ENCODE measurements at places on chromosomes 6 and 20.

DNA sequence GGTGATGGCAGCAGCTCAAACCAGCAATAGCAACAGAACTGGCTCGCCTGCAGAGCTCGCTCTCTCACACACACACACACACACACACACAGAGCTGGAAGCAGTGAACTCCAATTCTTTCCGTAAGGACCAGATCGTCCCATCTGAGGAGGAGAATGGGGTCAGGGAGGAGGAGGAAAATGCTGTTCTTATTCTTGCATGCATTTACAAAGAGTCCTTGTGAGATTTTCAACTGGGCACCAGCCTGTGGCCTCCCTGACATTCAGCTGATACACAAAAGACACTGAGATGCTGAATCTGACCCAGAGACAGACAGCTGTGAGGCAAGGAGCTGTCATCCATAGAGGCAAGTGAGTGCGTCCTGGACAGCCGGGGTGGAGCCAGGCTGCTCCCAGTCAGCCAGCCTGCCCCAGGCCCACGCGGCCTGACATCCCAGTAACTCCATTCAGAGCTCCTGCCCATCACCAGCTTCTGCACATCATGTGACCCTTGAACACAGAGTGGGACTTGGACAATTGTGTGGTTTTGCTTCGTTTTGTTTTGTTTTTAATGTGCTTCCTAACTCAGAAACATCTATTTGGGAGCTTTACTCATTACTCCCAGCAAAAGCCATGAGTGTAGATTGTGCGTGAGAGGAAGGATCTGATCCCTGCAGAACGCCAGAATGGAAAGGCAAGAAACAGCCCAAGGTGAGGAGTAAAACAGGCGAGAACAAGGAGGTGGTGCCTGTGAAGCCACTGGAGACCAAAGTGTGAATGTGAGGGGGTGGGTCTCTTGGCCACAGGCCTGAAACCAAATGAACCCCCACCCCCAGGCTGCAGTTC, 2.1 kb downstream of the SERPINB9 start:
- DNase-seq: no peak

DNA sequence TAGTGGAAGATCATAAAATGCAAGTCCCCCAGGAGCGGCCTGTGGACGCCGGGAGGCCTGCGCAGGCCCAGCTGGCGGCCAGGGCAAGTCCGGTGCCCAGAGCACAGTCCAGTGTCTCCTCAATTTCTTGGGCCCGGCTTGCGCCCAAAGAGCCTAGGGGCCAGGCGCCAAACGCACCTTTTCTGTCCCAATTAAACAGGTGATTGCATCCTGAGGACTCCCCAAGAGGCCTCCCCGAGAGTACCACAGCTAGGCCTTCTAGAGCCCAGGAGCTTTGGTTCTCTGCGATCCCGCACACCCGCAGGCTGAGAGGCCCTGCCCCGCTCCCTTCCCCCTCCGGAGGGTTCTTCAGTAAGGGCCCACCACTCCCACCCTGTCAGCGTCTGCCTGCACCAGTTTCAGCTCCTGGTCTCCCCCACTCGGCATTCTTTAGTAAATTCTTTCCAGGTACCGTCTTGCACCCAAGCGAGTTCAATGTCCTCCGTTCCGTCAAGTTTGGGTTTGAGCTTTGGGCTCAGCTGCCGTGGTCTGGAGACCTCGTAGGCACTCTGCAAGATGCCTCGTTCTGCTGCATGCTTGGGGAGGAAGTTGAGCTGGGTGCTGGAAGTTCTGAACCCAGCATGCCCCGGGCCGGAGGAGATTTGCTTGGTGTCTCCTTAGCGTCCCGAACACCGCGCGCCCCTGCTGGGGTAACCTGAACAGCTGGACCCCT, 3.9 kb upstream of the NKX2-2 start:
- no peak for DNase-seq

DNA sequence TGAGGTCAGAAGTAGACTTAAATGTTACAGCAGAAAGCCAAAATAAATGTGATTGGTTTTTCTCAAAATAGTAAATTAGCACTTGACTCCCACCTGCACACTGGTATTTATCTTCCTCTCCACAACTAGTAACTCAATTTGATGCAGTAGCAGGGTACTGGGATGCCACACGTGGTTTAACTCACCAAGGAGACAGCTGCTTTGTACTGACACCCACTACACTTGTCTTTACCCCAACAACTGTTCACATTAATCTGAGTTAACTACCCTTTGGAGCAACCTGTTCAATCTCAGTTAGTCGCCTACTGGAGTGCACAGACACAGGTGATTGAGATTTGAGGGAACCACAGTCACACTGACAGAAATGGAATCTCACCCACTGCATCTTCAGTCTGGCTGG, 242.1 kb downstream of the PRKN start:
- DNase-seq: no peak

DNA sequence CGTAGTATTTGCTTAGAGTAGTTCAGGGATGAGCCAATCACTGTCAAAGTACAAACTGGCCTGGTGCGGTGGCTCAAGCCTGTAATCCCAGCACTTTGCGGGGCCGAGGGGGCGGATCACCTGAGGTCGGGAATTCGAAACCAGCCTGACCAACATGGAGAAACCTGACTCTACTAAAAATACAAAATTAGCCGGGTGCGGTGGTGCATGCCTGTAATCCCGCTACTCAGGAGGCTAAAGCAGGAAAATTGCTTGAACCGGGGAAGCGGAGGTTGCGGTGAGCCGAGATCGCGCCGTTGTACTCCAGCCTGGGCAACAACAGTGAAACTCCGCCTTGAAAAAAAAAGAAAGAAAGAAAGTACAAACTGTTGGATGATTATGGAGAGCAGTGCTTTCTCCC, 27.5 kb upstream of the JARID2 start:
- no peak for DNase-seq

DNA sequence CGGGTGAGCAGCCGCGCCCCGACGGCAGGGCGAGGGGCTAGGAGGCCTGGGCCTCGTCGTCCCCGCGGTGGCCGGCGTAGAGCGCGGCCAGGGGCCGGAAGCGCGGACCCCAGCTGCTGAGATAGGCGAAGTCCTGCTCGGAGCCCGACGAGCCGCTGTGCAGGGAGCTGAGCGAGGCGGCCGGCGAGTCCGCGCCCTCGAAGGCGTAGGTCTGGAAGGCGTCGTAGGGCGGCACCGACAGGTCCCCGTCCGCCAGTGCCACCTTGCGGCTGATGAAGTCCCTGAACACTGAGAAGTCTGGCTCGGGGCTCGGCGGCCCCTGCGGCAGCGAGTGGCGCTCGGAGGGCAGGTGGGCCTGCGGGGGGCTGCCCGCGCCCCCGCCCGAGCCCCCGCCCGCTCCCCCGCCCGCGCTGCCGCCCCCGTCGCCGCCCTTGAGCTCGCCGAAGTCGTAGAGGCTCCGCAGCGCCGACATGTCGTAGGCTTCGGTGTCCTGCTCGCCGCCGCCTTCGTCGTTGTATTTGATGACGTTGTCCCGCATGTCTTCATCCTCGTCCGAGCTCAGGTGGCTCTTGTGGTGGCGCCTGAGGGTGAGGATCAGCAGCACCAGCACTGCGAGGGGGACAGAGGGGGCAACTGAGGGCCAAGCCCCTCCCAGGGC, 56.5 kb downstream of the CD40 start:
- peak; percentile 75 for DNase-seq

DNA sequence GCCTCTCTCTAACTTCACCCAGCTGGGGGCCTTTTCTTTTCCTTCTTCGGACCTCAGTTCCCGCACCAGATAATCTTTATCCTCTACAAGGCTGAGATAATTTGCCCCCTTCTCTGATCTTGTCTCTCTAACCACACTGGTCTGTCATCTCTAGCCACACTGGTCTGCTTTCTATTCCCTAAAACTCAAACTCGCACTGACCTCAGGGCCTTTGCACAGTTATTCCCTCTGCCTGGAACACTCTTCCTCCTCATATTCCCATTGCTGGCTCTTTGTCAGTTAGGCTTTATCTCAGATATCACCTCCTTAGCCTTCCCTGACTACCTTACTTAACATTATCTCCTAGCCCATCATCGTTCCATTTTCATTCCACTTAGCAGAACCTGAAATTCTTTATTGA, 7.6 kb downstream of the RIMS4 start:
- DNase-seq: no peak

DNA sequence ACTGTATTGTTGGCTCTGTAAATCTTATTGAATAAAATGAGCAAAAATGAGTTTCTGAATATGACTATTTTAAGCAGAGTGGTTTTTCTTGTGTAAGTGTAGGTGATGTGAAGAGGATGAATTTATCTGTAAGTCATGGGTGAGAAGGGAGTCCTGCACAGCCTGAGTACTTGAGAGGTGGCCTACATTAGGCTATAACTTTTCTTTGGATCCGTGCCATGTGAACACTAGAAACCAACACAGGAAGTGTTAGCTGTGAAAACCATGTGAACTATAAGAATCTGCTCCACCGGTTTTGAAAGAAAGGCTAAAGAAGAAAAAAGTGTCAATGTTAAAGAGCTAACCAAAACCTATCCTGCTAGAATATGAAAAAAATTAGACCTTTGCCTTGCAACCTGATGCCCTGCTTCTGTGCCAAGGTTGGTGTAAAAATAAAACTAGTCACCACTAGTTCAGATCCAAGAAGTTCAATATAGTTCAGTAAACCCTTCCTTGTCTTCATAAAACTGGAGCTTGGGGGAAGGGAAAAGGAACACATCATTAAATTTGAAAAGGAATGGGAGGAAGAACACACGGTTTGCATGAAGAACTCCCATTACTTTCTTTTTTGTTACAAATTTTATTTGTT, 21.3 kb downstream of the PLCB1 start:
- DNase-seq: no peak

GRCh38 chr6:143241111-143241510, 180.4 kb downstream of the AIG1 start:
- no peak for DNase-seq

- no peak for DNase-seq
Measured at GRCh38 chr6:139736325-139736906, 362.0 kb upstream of the CITED2 start.

- no peak for DNase-seq
Measured at GRCh38 chr6:28000351-28001045, 43.5 kb downstream of the OR2B6 start.

GRCh38 chr6:96304997-96305396, 216.6 kb upstream of the UFL1 start:
- no peak for DNase-seq

- no peak for DNase-seq
Measured at GRCh38 chr20:61121661-61122060, 130.4 kb upstream of the CDH4 start.
